ENCODE measurements at places on chromosomes 6 and 20. TPM values are rescaled to one million over a fixed set of nuclear protein-coding genes. Genes with fewer than 3 reads are reported as not detected.

Gene BTNL2
- total RNA-seq, result not detected

Gene CLIC1
- total RNA-seq, result 538 TPM

Gene PPP1R3G
- total RNA-seq, result 0.15 TPM

Gene PLN
- not detected for total RNA-seq

Gene RAMACL
- 0.20 TPM for total RNA-seq

Gene KIF25
- not detected for total RNA-seq

Gene TGM2
- total RNA-seq, result 0.10 TPM

Gene SLC17A1
- not detected for total RNA-seq

Gene NKX2-2
- total RNA-seq, result not detected

Gene APCDD1L
- not detected for total RNA-seq

Gene HLA-DPA1
- 32.4 TPM for total RNA-seq

Gene HLA-DQB2
- total RNA-seq, result not detected

Gene BYSL
- total RNA-seq, result 29.5 TPM

Gene TRIM40
- total RNA-seq, result not detected

Gene FNDC11
- total RNA-seq, result 0.50 TPM

Gene MAFB
- total RNA-seq, result 0.12 TPM

Gene SLC17A2
- total RNA-seq, result not detected

Gene ANKEF1
- 6.9 TPM for total RNA-seq

Gene ANKRD66
- total RNA-seq, result not detected
